ENCODE measurements at places on chromosomes 4 and X. TPM values are rescaled to one million over a fixed set of nuclear protein-coding genes. Genes with fewer than 3 reads are reported as not detected.

Gene CT45A2
- polyA plus RNA-seq = not detected

DNA sequence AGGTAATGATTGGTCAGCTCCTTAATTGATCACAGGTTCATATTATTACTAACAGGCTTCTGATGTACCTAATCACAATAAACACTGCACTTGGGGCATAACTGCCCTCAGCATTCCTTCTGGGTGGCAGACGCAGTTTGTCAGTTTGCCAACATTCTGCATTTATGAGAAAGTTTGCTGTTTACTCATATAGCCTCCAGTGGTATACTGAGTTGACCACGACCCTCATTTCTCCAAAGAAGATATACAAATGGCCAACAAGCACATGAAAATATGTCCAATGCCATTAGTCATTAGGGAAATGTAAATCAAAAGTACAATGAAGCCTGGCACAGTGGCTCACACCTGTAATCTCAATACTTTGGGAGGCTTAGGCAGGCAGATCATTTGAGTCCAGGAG, 26.3 kb downstream of the EFHC2 start:
- DNase-seq = no peak

- no peak for DNase-seq
Observed at GRCh38 chr4:145605941-145606340, 13.2 kb upstream of the MMAA start.

DNA sequence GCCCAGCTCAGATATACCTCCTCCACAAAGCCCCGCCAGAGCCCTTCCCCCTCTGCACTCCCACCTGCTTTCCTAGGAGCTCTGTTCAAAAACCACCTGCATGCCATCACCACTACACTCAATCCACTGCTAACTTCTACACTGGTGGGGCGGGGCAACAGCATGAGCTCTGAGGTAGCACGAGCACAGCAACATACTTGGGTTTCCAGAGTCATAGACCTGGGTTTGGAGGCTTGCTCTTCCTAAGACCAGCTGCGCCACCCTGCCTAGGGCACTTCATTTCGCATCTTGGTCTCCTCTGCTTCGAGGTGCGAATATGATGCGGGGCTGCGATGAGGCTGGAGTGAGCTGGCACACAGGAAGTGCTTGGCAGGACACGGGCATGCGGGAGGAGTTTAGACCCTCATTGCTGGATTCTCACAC, 3.6 kb downstream of the SASH3 start:
- DNase-seq = no peak

DNA sequence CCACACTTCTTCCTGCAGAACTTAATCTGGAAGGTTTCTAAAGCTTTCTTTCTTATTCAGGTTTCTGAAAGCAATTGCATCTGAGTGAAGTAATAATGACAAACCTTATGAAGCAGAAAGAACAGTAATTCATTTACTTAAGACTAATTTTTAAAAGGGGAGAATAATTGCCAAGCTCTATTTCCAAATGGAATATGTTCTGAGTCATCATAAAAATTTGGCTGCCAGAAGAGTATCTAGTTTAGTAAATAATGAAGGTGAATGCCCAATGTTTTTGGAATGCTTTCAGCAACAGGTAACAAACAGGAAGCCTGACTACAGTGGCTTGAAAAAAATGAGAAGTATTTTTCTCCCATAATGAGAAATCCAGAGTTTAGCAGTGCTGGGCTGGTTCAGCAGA, 227.3 kb upstream of the TET2 start:
- no peak for DNase-seq

DNA sequence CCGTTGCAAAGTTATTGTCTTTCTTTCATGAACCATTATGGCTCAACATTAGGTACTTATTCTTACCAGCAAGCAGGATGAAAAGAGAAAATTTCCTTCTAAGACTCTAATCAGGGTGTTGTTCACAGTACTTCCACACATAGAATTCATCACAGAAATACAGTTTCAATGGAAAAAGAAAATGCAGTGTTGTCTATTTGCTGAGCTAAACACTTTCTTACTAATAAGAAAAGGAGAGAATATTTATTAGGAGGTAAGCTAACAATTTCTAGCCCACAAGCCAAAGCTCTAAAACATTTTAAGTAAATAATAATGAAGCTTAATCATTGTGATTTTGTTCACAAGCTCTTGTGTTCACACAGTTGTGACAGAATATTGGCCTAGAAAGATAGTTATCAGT, 1772.8 kb upstream of the PCDH7 start:
- DNase-seq = no peak

Gene RBM47
- polyA plus RNA-seq = 61.5 TPM

Gene MAML3
- polyA plus RNA-seq = 1.4 TPM

DNA sequence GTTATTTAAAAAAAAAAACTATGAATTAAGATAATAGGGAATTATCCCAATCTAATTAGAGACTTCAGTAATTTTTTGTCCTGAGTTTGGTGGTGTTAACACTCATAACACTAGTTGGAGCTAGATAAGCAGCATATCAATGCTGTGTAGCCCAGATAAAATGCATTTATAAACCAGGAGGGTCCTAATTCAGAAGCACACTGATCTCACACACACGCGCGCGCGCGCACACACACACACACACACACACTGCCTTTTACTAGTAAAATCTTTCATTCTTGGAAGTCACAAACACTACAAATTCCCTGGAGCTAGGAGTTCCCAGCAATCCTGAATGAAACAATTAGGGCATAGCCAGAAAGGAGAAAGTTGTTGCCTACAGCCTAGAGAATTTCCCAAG, 3.2 kb downstream of the UNC5C start:
- no peak for DNase-seq

DNA sequence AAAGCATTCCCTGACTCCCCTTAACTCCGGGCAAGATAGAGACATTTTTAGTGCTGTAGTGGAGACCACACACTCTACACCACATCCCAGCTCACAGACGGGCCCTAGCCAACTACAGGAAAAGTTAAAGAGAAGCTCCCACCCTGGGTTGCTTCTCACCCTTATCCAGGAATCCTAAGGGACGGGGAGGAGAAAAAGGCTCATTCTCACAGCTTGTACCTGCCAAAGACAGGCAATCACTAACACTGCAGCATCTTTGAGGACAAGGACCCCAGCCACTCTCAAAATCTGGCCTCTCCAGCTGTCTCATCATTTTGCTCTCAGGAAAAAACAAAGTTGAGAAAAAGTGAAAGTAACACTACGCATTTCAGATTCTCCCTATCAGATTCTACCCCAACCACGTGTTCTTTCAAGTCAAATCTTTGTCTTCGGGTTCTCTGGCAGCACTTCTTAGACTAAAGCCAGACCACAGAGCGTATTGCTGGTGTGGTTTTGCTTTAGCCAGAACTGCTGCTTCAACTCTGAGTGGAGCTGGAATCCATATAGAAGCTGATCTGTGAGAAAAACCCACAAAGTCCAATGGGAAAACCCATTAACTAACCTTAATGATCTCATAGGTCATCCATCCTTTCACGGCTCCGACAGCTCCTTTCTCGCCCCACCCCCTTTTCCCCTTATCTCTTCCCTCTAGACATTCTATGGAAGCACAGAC, 605.9 kb upstream of the DIPK2B start:
- DNase-seq = no peak

Gene MAGEA4
- not detected for polyA plus RNA-seq

DNA sequence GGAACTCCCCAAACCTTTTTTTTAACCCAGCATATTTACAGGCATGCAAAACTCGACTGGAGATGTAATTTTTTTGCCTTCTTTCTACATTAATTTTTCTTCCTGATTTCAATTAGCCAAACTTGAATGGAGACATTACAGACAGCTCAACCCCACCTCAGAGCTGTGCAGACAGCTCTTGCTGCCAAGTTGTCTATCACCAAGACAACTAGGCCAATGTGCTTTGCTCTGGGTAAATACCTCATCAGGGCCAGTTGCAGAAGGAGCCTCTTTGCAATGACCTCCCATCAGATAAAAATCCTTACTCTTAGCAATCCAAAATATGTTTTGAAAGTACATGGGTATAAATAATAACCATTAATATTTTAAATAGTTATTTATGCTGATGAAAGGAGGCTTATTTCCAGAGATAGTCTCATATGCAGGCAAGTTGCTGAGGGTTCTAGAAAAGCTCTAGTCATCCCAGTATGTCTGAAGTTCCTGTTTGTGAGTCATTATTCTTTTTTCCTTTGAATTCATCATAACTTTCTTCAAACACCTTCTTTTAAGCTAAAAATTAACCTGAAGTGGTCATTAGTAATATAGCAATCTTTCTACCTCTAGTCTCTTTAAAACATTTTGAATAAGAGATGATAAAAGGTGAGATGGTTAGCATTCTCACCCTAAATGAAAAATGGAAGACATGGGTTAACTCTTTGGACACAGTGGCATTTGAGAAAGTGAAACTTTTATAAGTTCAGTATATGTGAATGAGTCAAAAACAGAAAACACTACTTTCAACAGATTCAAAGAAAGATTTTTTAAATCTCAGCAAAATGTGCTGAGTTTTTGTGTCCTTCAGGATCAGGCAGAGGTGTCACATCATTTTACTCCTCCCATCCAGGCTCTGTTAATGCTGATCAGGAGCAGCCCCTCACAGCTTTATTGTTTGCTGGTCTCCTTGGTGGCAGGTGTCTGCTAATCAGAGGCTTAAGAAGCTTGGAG, 475.5 kb upstream of the FGF16 start:
- no peak for DNase-seq

Gene PLXNA3
- 4.9 TPM for polyA plus RNA-seq

DNA sequence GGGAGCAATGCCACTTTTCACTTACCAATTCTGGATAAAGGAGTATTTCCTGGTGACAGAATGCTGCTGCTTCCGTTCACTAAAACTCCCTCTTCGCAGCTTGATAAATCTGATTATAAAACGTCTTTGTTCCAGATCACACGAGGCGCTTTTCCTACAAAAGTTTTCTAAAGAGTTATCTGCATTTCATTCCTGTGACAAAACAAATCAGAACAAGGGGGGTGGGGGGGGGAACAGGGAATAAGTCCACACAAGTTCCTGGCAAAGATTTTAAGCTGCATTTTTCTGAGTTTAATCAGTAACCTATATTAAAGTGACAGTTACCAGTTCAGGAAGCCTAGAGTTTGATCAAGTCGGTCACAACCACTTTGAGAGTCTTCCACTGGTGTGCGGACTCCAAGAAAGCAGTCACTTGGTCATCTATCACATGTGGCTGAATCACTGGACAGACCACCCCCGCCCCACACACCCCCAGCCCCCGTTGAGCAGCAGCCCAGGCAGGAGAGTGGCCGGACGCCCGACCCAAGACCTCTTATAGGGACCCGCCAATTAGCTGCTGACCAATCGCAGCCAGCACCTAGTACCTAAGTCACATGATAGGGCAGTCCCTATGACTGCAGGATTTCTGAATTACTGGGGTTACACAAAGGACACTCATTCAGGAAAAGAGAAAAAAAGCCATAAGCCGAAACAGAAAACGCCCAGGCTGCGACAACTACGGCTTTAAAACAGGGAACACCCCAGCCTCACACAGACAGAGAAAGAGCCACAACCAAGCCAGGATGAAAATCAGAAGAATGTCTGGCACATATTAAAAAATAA, 569.3 kb upstream of the DIPK2B start:
- DNase-seq = peak; percentile 86

- DNase-seq = no peak
Observed at GRCh38 chr4:113347245-113347644, 297.8 kb downstream of the ANK2 start.

Gene KCND1
- polyA plus RNA-seq = 0.92 TPM

DNA sequence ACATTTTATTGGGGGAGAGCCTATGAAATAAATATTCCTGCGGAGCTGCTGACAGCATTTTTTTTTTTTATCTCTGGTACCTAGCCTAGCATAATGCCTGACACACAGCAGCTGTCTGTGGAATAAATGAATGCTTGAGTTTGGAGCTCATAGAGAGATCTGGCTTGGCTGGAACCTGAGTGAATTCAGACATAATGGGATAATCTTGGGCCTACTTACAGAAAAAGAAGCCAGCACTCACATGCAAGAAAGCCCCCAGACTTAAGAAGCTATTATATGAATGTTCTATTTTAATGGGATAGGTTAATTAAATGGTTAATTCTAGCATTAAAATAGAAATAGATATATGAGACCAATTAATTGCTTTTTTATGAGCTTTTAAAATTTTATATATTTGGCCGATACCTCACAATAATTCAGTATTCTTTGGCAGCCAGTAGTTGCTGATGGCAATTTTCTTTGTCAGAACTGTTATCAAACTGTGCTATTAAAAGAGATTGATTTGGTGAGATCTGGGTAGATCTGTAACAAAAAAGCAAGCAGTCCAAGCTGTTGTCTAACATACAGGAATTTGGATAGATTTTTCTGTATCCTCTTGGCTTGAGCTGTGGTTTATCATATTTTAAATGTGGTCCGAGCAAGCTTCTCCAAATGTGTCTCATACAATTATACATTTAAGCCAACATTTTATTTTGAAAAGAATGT, 654.2 kb downstream of the PCDH7 start:
- no peak for DNase-seq

Gene SSX4B
- polyA plus RNA-seq = not detected

GRCh38 chr4:156962528-156962974, 9.0 kb downstream of the PDGFC start:
- no peak for DNase-seq

DNA sequence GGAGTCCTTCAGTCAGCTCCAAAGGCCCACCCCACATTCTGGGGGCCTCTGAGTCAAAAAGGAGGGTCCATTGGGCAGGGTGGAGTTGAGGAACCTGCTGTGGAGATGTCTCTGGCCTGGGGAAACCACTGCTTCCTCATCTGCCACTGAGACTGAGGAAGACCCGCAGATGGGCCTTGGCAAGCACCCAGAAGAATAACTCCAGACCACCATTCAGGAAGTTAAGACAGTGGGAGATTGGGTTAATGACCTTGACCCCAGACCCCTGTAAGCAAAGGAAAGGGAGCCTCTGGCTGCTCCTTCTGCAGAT, 8.1 kb upstream of the HSD17B10 start:
- no peak for DNase-seq

- no peak for DNase-seq
Observed at GRCh38 chrX:148417934-148418333, 82.5 kb upstream of the AFF2 start.

Gene AMBN
- polyA plus RNA-seq = not detected

Gene REPS2
- 19.6 TPM for polyA plus RNA-seq

GRCh38 chrX:50798783-50799182, 15.2 kb downstream of the SHROOM4 start:
- DNase-seq = no peak

Gene PLP1
- polyA plus RNA-seq = 1.1 TPM

Gene RHOXF2
- not detected for polyA plus RNA-seq

- no peak for DNase-seq
Observed at GRCh38 chr4:178028481-178028880, 586.2 kb upstream of the AGA start.

Gene NSG1
- polyA plus RNA-seq = 4.7 TPM

Gene SLC10A4
- polyA plus RNA-seq = not detected

DNA sequence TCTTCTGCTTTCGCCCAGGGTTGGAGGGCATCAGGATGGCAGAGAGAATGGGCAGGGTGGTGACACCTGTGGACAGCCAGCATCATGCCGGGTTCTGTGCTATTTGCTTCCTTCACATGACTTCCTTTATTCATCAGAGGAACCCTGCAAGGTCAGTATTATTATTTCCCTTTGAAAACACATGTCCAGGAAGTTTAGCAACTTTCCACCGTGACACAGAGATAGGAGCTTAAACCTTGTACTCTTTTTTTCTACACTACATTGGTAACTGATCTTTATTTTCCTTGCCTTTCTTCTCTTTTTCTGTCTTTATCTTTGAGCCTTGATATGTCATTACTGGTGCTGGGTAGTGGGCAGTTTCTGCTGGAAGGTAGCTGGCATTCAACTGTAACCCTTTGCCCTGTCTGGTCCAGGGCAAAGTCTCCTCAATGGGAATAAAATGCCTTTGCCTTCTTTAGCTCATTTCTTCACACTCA, 5.0 kb upstream of the MGST2 start:
- DNase-seq = no peak
